HTR-8/SVneo (cell line): ENCODE measurements at places on chromosomes 4 and X.

DNA sequence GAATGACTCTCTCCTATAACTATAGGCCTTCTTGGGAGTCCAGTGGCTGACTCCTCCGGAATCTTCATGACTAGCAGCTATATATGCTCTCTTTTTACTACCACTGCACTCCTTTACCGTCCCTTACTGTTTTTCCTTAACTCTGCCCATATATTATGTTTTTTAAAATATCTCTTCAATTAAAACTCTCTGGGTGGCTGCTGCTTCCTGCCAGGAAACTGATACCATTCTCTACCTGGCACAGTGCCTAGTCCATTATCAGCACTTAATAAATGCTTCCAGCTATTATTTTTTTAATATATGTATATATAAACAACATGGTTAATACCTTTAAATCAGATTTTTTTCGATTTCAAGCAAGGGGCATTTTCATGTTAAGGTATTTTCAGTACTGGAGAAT lies 136.6 kb upstream of the FAM47B start:
- DNase-seq: no peak

GRCh38 chr4:53228036-53228435 lies 137.8 kb downstream of the SCFD2 start:
- DNase-seq: no peak

- no peak for DNase-seq
Observed at GRCh38 chr4:87188932-87189331, 31.5 kb downstream of the KLHL8 start.

DNA sequence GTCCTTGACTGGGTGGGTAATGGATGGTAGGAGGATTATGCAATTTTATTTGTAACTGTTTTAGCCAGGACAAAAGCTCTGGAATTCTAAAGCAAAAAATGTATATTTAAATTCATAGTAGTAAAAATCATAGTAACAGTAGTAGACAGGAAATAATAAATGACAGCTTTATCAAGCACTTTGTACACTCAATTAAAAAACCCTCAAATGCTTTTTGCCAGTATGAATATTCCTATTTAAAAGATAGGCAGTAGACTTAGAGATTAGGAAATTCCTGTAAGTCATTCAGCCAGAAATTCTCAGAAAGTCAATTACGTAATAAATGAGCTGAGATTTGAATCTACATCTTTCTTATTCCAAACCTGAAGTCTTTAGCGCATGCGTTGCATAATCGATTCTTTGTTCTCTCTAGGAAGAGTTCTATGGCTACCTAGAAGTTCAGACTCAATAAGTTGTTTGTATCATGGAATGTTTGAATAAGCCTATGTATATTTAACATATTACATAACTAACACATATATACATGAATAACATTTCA lies 2.5 kb downstream of the AADAT start:
- no peak for DNase-seq

DNA sequence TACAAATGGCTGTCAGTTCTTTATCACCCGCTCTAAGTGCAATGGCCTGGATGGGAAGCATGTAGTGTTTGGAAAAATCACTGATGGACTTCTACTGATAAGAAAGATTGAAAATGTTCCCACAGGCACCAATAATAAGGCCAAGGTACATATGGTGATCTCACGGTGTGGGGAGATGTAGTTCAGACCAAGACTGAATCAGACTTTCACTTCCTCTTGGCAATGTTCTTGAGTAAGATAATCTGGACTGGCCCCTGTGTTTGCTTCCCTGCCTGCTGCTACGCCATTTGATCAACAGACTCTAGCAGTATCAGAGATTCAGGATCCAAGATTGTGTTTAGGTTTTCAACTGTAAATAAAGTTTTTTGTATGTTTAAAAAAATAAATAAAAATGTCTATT lies 682.2 kb upstream of the AMOT start:
- no peak for DNase-seq

DNA sequence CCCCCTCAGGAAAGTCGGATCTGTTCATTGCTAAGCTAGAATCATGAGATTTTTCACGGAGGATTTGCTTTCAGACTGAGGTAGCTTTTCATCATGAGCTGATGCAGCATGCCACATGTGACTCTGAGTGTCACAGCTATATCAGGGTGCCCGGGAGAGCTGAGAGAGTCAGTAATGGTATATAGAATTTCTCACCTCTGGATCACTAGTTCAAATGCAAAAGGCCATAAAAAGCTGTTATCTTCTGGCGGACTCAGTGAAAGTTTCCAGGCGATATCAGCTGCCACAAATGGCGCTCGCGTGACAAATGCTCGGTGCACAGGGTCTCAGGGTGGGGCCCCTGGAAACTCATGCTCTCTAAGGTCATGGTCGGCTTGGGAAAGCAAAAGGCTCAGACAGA lies 150.1 kb downstream of the DHX15 start:
- DNase-seq: no peak

GRCh38 chrX:14590216-14590615 lies 60.9 kb downstream of the GLRA2 start:
- DNase-seq: no peak

- DNase-seq: no peak
Observed at GRCh38 chr4:86531440-86531839, 62.7 kb upstream of the PTPN13 start.

DNA sequence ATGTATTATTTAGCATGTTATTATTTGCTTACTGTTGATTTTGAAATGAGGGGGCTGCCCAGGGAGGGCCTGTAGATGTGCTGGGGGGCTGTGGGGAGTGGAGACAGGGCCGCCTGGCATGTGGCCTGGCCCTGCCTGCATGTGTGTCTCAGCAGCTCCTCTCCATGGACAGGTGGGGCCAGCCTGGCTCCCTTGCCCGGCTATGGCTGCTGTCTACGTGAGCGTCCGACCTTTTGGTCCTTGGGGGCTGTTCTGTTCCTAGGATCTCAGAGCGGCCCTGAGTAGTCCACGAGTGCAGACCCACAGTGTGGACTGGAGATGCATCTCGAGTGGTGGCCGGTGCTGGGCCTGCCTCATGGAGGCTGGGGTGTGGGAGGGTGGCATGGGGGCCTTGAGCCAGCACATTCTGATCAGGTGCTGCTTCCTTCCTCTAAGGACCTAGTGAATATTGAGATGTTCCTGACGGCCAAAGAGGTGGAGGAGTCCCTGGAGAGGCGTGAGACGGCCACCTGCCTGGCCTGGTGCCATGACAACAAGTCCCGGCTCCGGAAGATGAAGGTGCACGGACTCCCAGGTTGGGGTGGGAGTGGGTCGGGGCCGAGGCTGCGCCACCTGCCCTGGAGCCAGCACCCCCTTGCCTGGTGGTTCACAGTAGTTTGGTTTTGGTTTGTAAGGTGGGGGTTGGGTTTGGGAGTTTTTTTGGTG lies 24.9 kb upstream of the UVSSA start:
- DNase-seq: no peak

- DNase-seq: no peak
Observed at GRCh38 chr4:144599621-144600020, 46.3 kb upstream of the HHIP start.

DNA sequence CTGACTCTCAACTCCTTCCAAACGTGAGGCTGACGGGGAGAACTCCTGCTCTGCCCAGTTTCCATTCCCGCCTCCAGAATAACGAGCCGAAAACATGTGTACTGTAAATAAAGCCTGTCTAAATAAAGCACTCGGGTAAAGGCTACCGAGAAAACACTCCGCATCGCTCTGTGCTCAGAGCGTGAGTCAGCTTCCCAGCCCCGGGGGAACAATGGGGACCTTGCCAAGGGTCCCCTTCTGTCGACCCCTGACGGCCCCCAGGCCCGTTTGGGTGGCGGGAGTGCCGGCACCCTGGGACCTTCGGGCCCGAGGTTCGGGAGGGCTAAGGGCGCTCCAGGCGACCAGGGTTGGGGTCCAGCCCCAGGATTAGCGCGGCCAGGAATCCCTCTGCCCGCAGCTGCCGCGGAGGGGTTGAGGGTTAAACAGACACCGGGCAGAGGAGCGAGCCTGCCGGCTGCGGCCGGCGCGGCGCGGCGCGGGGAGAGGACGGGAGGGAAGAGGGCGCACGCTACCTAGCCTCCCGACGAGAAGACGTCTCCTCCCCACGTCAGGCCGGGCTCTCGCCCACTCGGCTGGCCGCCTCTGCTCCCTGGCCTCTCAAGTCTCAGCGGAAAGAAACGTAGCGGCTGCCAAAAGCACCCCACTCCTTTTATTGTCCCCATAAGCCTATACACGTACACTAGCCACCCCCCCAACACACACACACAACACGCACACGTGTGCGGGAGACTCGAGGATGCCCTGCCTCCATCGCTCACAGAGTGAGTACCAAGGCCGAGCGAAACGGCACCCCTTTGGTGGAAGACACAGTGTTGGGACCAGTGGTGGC lies 85.5 kb downstream of the BCOR start:
- no peak for DNase-seq

- DNase-seq: no peak
Observed at GRCh38 chr4:5890063-5890727, 2.7 kb downstream of the CRMP1 start.

DNA sequence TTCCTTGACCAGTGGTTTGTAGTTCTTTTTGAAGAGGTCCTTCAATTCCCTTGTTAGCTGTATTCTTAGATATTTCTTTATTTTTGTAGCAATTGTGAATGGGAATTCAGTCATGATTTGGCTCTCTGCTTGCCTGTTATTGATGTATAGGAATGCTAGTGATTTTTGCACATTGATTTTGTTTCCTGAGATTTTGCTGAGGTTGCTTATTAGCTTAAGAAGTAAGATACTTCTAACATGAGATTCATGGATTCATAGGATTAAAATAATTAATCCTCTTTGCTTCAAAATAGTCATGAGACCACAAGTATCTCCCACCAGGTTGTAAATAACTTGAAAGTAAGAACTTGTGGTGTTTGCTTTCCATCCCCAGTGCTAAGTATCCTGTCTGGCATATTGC lies 308.9 kb downstream of the DTHD1 start:
- DNase-seq: no peak

GRCh38 chrX:138345801-138346200 lies 365.7 kb downstream of the FGF13 start:
- DNase-seq: no peak

DNA sequence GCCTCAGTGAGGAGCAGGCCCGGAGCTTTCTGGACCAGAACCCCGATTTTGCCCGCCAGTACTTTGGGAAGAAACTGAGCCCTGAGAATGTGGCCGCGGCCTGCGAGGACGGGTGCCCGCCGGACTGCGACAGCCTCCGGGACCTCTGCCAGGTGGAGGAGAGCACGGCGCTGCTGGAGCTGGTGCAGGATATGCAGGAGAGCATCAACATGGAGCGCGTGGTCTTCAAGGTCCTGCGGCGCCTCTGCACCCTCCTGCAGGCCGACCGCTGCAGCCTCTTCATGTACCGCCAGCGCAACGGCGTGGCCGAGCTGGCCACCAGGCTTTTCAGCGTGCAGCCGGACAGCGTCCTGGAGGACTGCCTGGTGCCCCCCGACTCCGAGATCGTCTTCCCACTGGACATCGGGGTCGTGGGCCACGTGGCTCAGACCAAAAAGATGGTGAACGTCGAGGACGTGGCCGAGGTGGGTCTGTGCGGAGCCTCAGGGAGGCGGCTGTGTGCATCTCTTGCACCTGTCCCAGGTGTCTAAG lies 323 bp downstream of the PDE6B start:
- no peak for DNase-seq

- DNase-seq: peak; percentile 38
Observed at GRCh38 chr4:185730387-185730786, 81.6 kb downstream of the SORBS2 start.

GRCh38 chr4:123478859-123479345 lies 82.3 kb downstream of the SPRY1 start:
- DNase-seq: peak; percentile 56

GRCh38 chr4:56181140-56181953 lies 205.9 kb downstream of the AASDH start:
- no peak for DNase-seq

GRCh38 chrX:139739138-139739537 lies 31.2 kb upstream of the MCF2 start:
- no peak for DNase-seq

GRCh38 chr4:144787365-144788258 lies 141.7 kb downstream of the HHIP start:
- peak; percentile 34 for DNase-seq

DNA sequence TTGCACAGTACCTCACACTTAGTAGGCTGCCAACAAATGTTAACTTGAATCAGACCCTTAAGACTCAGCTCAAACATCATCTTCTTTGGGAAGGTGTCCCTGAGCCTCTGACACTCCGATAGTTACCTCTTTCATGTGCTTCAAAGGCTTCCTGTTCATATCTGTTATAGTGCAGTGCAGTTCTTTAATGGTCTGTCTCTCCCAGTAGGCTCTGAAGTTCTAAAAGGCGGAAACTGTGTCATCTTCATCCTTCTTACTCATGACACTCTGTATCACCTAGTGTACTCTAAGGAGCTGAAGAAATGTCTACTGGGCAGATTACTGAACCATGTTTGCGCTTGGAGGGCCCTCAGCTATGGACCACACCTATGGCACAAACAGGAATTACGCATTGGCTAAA lies 2.1 kb upstream of the DIAPH2 start:
- no peak for DNase-seq

GRCh38 chr4:156754832-156755570 lies 216.6 kb downstream of the PDGFC start:
- DNase-seq: no peak

DNA sequence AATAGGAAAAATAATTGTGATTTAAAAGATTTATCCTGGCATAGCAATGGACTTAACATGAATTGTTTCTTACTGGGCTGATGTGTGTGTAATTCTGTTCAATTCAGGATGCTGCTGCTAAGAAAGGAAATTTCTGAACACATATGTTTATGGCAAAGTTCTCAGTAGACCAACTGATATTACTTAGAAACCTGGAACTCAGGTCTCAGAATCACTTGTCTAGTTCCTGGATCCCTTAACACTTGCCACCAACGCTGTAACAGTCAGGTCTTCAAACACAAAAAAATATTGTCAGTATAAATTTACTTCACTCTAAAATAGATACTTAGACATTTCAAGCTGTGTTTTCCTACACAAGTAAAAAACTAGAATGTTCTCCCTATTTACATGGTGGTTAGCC lies 5.5 kb downstream of the CASP3 start:
- DNase-seq: no peak

DNA sequence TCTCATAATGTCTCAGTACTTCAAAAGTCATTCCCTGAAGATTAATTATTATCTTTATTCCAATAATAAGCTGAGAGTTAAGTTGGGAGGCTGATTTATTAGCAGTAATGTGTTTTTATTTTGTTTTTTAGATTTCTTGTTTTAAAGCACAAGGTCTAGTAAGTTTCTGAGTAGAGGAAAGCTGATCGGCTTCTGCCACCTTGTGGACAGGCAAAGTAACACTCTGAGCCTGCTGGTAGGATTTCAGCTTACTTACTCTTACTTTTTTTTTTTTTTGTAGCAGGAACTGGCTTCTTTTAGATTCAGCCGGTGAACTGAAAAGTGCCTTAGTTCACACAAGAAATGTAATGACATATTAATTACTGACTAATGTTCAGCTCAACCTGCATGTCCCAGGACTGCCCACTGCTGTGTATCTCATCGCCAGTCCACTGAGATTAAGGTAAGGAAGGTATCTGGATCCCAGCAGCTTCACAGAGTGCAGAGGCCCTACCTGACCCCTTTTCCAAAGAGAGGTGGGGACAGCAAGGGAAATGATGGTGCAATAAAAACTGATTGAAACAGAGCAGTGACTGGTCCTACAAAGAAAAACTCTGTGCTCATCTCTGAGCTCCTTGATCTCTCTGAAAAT lies 126.5 kb downstream of the ADGRA3 start:
- DNase-seq: peak; percentile 29
